ENCODE measurements at places on chromosomes 6 and 20. TPM values are rescaled to one million over a fixed set of nuclear protein-coding genes. Genes with fewer than 3 reads are reported as not detected.

DNA sequence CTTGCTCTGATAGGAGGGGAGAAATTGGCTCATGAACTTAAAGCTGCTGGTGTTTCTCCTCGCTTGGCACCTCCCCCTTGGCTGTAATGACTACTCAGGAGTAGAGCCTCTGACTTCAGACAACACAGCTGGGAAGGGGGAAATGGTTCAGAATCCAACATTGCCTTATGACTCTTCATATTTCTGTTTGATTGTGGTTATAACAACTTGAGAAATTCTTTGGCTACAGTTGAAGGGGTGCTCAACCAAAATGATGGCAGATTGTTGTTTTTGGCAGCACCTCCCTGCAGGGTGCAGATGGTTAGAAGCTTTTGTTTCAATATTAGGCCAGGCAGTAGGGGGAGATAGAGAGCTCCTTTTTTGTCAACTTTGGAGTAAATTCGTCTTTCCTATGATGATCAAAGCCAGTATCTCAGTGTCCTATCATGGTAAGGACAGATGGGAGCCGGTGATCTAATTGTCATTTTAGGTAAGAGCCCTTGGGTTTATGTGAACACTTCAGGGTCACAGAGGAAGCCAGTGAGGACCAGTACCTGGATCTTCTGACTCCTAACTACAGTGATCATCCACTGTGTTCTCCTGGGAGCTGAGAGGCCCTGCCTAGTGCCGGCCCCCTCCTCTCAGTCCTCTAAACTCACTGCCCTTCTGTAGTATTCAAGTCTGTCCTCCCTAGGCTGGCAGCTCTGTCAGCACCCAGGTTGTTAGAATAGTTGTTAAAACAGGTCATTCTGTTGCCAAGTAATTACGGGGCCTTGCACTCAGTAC lies 39.9 kb downstream of the RPRD1B start:
- DNase-seq = no peak
- no peaks in the 10 kb centered on the region for H3K27me3 ChIP-seq
- peaks cover 55% of the 10 kb centered on the region for H3K36me3 ChIP-seq
- H3K27ac ChIP-seq = no peak overlapping the region
- H3K4me3 ChIP-seq = no peak overlapping the region
- peaks cover 3% of the 10 kb centered on the region for H3K4me1 ChIP-seq

- H3K4me3 ChIP-seq = no peak overlapping the region
- no peak for DNase-seq
- no peaks in the 10 kb centered on the region for H3K36me3 ChIP-seq
- no peak overlapping the region for H3K27ac ChIP-seq
- no peaks in the 10 kb centered on the region for H3K27me3 ChIP-seq
Measured at GRCh38 chr6:23137611-23138010, 568.2 kb downstream of the HDGFL1 start.

The PPP1R3G gene
- total RNA-seq = not detected

GRCh38 chr6:106572875-106573585 lies 56.3 kb downstream of the RTN4IP1 start:
- peaks cover 33% of the 10 kb centered on the region for H3K36me3 ChIP-seq
- H3K27ac ChIP-seq = no peak overlapping the region
- DNase-seq = no peak
- no peaks in the 10 kb centered on the region for H3K4me1 ChIP-seq
- H3K4me3 ChIP-seq = no peak overlapping the region
- no peaks in the 10 kb centered on the region for H3K27me3 ChIP-seq

GRCh38 chr6:150546457-150546856 lies 53.2 kb upstream of the PLEKHG1 start:
- H3K27me3 ChIP-seq = no peaks in the 10 kb centered on the region
- H3K36me3 ChIP-seq = no peaks in the 10 kb centered on the region
- DNase-seq = no peak

GRCh38 chr20:59644371-59644939 lies 40.1 kb downstream of the PHACTR3 start:
- H3K4me1 ChIP-seq = no peaks in the 10 kb centered on the region
- H3K27me3 ChIP-seq = peaks cover 7% of the 10 kb centered on the region
- H3K4me3 ChIP-seq = no peak overlapping the region
- no peak overlapping the region for H3K27ac ChIP-seq
- no peak for DNase-seq
- no peaks in the 10 kb centered on the region for H3K36me3 ChIP-seq

DNA sequence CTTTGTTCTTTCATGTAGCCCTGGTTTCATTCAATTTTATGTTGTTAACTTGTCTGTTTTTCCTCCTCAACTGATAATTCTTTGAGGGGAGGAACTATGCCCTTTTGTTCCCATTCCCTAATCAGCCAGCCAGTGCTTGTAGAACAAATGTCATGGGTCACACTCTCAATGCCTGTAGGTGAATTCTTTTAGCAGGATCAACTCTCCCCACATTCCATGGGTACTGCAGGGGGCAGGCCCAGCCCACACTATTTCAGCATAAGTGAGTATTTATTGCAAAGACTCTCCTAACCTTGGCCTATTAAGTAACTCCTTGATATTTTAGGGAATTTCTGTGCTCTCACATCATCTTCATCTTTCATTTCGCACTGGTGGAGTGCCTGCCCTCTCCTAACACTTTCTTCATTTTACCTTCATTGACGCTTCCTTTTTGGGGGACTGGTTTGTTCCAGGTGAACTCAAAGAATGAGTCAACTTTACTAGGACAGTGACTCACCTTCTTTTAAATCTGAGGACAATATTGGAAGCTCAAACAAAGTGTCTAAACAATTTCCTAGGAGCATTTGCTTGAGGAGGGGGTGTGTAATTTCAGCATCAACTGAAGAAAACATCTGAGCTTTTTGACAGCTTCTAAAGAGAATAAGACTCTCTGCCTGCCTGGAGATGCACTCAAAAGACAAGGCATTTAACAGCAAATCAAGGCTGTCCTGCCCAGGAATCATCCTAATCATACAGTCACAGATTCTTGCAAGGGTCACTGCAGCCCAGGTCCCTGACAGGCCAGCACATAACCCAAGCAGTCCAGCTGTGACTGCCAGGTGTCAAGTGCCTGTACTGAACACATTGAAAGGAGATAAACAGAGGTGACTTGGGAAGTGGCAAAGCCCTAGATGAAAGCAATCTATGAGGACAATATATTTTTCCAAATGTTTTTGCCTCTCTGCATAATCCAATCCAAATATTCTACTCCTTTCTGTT lies 263.9 kb upstream of the PRND start:
- H3K4me1 ChIP-seq = no peaks in the 10 kb centered on the region
- H3K4me3 ChIP-seq = no peak overlapping the region
- no peak overlapping the region for H3K27ac ChIP-seq
- no peak for DNase-seq

The RBM38 gene
- 645 TPM for total RNA-seq

DNA sequence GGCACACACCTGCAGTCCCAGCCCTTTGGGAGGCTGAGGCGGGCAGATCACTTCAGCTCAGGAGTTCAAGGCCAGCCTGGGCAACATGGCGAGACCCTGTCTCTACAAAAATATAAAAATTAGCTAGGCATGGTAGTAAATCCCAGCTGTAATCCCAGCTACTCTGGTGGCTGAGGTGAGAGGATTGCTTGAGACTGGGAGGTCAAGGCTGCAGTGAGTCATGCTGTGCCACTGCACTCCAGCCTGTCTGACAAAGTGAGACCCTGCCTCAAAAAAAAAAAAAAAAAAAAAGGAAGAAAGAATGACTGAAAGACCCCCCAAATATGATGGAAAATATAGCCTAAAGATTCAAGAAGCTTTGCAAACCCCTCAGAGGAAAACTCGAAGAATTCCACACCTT lies 26.8 kb downstream of the METTL24 start:
- DNase-seq = no peak
- H3K27ac ChIP-seq = no peak overlapping the region
- no peaks in the 10 kb centered on the region for H3K4me1 ChIP-seq
- H3K27me3 ChIP-seq = no peaks in the 10 kb centered on the region
- H3K4me3 ChIP-seq = no peak overlapping the region

The RAET1E gene
- not detected for total RNA-seq

The COL10A1 gene
- not detected for total RNA-seq

- H3K36me3 ChIP-seq = no peaks in the 10 kb centered on the region
- H3K27ac ChIP-seq = no peak overlapping the region
- H3K27me3 ChIP-seq = no peaks in the 10 kb centered on the region
Measured at GRCh38 chr6:9799582-9799981, 615.3 kb downstream of the TFAP2A start.

- no peak overlapping the region for H3K27ac ChIP-seq
- no peak for DNase-seq
- H3K36me3 ChIP-seq = no peaks in the 10 kb centered on the region
- H3K4me1 ChIP-seq = peaks cover 4% of the 10 kb centered on the region
- H3K27me3 ChIP-seq = no peaks in the 10 kb centered on the region
Measured at GRCh38 chr6:108312605-108313004, 17.8 kb downstream of the AFG1L start.

The BPIFB4 gene
- total RNA-seq = not detected

The SGK2 gene
- total RNA-seq = 0.64 TPM

The TRIM10 gene
- total RNA-seq = not detected

The MUC22 gene
- not detected for total RNA-seq

GRCh38 chr6:87618531-87618930 lies 28.6 kb downstream of the ORC3 start:
- no peaks in the 10 kb centered on the region for H3K4me1 ChIP-seq
- no peak overlapping the region for H3K27ac ChIP-seq
- no peak for DNase-seq
- H3K27me3 ChIP-seq = no peaks in the 10 kb centered on the region
- H3K36me3 ChIP-seq = peaks cover 14% of the 10 kb centered on the region
- H3K4me3 ChIP-seq = no peak overlapping the region

The UBD gene
- not detected for total RNA-seq

- peaks cover 20% of the 10 kb centered on the region for H3K4me1 ChIP-seq
- DNase-seq = no peak
- H3K27me3 ChIP-seq = no peaks in the 10 kb centered on the region
- no peak overlapping the region for H3K4me3 ChIP-seq
Measured at GRCh38 chr6:34227761-34228421, 8.8 kb upstream of the HMGA1 start.

- no peaks in the 10 kb centered on the region for H3K4me1 ChIP-seq
- peaks cover 39% of the 10 kb centered on the region for H3K36me3 ChIP-seq
- DNase-seq = no peak
- H3K4me3 ChIP-seq = no peak overlapping the region
- no peak overlapping the region for H3K27ac ChIP-seq
Measured at GRCh38 chr6:97269821-97270220, 13.2 kb downstream of the MMS22L start.

The CCN5 gene
- total RNA-seq = not detected

DNA sequence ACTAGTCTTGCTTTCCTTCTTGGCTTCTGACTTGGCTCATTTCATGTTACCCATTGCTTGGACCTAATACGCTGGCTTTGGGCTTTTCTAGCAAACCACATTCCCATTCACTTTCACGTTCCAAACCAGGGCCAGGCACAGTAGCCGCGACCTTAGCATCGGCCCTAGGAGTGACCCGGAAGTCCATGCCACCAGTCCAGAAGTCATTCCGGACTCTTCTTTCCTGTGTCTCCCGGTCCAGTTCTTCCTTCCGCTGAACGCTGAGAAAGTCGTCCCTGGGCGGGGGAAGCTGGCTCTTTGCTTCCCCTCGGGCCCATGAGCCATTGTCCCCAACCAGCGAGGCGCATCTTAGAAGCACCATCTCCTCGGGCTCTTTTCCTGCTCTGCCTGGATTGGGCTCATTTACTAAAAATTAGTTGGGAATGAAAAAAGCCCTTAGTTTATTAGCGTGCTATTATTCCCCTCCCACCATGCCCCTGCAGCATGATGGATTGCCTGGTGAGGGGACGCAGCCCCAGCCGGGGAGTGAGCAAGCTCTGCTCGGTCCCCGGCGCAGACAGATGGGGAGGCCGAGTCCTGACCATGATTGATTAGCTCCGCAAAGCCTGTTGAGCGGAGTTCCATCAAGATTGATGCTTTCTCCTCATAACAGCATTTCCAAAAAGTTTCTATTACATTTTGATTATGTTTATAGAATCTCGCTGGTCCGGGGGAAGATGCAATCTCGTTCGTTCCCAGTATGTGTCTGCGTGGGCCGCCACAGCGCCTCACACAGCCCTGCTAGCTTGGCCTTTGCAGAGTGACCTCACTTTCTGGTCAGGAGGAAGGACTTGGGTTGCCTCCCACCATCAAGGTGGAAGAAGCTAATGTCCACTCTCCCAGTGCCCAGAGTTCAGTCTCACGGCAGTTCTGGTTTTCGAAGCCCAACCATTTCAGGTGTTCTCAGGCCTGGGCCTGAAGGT lies 115.1 kb upstream of the TOP1 start:
- H3K4me3 ChIP-seq = no peak overlapping the region
- H3K27ac ChIP-seq = no peak overlapping the region
- H3K27me3 ChIP-seq = no peaks in the 10 kb centered on the region
- no peaks in the 10 kb centered on the region for H3K4me1 ChIP-seq

DNA sequence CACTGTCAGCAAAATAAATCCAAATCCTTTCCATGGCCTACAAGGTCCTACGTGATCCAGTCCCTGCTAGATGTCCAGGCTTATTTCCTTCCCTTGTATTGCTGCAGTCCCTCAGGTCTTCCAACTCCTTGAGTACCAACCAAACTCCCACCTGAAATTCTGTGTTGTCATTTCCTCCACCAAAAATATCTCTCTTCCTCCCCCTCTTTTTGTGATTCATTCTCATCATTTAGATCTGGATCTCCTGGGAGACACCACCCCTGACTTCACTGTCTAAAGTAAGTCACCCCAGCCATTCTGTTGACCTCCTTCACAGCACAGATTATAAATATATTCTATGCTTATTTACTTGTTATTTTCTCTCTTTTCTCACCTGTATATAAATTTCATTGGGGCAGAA lies 9.0 kb upstream of the LOC128125822 start:
- no peaks in the 10 kb centered on the region for H3K27me3 ChIP-seq
- H3K27ac ChIP-seq = no peak overlapping the region
- no peak for DNase-seq
- no peak overlapping the region for H3K4me3 ChIP-seq
- no peaks in the 10 kb centered on the region for H3K4me1 ChIP-seq
- no peaks in the 10 kb centered on the region for H3K36me3 ChIP-seq

The BMP7 gene
- total RNA-seq = not detected

DNA sequence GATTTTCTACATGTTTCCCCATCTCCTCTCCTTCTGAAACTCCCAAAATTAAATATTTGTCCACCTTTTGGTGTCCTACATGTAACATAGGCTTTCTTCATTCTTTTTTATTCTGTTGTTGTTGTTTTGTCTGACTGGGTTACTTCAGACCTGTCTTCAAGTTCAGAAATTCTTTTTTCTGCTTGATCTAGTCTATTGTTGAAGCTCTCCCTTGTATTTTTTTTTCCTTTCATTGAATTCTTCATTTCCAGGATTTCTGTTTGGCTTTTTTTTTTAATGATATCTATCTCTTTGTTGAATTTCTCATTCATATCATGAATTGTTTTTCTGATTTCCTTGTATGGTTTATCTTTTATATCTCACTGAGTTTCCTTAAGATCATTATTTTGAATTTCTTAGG lies 20.6 kb upstream of the LGSN start:
- no peak overlapping the region for H3K4me3 ChIP-seq
- DNase-seq = no peak
- no peaks in the 10 kb centered on the region for H3K4me1 ChIP-seq
- H3K27ac ChIP-seq = no peak overlapping the region
- no peaks in the 10 kb centered on the region for H3K36me3 ChIP-seq
- H3K27me3 ChIP-seq = no peaks in the 10 kb centered on the region

DNA sequence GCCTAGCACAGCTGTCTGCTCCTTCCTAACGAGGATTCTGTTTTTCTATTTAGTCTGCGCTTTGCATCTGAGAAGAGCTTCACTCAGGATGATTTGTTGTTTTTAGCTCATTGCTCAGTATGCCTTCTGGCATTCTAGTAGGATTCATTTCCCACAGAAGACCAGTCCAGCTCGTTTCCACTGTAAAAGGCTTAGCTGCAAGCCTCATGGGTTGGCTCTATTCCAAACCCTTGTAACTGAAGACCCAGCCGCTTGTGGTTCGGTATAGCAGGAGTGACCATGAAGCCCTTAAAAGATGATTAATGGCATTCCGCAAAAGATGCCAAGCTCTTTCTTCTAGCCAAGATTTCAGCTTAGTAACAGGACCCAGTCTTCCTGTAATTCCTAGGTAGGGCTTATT lies 7.2 kb downstream of the ADGRF1 start:
- H3K36me3 ChIP-seq = no peaks in the 10 kb centered on the region
- DNase-seq = no peak
- no peak overlapping the region for H3K4me3 ChIP-seq
- H3K27me3 ChIP-seq = no peaks in the 10 kb centered on the region

The NMBR gene
- total RNA-seq = not detected
